Psoas muscle (tissue), 8 donors: ENCODE measurements at places on chromosomes 3 and 15. TPM values are rescaled to one million over a fixed set of nuclear protein-coding genes. Genes with fewer than 3 reads are reported as not detected.

DNA sequence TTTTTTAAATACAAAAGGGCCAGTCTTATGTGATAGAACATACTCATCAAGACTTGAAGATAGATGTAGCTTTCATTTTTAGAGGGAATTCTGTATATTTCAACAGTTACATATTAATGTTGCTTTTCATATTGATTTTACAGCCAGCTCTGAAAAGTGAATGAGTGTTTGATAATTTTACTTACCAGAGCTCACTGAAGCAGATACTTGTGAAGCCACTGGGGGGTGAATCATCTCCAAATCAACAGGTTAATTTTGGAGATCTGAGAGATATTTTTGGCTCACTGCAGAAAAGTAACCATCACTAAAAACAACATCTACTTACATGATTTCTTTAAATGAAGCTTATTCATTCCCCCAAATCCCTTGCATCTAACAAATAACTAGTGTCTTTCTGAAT, 24.7 kb downstream of the TNFAIP8L3 start:
- DNase-seq: no peak

Gene RBPMS2
- 1.6 TPM for polyA plus RNA-seq

DNA sequence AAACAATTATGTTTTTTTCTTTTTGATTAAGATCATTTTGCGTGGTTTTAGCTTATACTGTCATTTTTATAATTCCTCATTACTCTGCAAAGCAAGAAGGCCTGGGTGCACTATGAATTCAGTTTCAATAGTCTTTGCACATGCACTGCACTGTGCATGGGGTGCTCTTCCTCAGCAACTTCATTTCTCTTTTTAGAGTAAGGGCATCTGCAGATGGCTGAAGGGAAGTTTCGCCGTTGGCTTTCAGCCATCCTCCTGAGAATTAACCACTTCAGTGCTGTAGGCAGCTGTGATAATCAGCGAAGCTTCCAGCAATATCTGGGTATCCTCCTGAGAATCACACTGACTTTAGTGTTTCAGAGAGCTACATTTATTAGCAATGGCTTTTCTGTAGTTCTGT, 284.8 kb downstream of the GBE1 start:
- no peak for DNase-seq

Gene GOLGA6L6
- polyA plus RNA-seq: not detected

Gene GRAMD2A
- polyA plus RNA-seq: 0.01 TPM

DNA sequence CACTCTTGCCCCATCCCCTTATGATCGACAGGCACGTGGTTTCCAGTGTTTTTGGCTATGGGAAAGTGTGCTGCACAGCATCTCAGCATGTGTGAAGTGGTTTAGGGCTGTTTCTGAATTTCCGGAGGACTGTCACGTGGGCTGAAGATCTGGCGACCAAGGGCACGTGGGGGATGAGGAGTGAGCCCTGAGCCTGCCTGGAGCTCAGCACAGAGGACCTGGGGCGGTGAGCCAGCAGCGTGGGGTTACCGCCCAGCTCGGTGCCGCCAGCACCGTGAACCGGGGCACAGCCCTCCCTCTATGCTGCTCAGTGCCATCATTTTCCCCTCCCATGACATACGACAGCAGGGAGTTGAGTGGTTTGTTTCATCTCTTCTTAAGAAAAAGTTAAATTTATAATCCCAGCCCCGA, 150.2 kb downstream of the DNAJB8 start:
- no peak for DNase-seq

GRCh38 chr3:67028001-67028784, 30.1 kb downstream of the KBTBD8 start:
- no peak for DNase-seq

DNA sequence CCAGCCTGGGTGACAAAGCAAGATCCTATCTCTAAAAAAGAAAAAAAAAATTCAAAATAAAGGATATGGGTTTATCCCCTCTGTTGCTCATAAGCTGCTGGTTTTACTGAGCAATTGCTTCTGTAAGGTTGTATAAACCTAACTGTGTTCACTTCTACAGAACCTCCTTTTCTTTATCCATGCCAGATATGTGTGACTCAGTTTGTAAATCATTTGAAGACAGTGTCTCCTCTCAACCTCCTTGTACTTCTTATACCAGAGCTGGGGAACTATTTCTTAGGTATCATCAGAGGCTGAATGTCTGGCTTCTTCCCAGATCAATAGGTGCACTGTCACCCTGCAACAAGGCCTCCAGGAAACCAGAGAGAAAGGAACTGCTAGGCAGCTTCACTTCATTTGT, 273.8 kb downstream of the CD47 start:
- no peak for DNase-seq
